Fibroblast of skin of right quadriceps (primary cell): ENCODE measurements at places on chromosomes 4 and X.
A peak's percentile ranks its signal among the peaks of the same experiment; 100 is the strongest.

DNA sequence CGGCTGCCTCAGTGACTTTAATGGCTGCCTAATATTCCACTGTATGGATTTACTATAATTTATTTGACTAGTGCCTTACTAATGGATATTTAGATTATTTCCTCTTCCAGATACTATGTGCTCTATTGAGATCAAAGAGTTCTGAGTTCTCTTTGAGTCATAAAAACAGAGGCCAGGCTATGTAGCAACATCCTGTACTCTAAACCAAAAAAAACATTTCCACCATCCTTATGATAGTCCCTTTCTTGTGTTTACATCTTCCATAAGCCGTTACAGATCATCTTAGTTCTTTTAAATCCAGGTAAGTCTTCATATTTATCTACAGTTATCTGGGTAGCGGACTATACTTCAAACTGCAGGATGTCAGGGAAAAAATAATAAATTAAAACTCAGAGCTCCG is 56.6 kb upstream of the TMEM184C start:
- peak; percentile 33 for DNase-seq

DNA sequence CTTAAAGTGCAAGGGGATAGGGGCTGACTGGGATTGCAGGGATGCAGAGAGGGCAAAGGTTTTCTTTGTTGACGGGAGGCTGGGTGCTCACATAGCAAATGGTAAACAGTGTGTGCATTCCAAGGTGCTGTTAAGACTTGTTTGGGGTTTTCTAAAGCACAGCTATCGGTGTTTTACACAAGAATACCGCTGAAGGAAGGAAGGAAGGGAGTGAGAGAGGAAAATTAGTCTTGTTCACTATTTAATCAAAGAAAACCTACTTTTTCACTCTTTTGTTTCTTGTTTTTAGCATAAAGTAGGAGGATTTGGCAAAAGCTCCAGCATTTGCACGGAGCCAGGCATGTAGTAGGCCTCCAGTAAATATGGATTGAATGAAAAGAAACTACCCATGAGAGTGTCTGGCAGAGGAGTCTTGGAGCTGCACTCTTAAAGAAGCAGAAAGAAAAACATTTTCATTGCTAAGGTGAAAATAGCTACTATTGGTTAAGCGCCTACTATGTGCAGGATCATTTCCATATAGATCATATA is 99.7 kb downstream of the FIP1L1 start:
- no peak for DNase-seq

DNA sequence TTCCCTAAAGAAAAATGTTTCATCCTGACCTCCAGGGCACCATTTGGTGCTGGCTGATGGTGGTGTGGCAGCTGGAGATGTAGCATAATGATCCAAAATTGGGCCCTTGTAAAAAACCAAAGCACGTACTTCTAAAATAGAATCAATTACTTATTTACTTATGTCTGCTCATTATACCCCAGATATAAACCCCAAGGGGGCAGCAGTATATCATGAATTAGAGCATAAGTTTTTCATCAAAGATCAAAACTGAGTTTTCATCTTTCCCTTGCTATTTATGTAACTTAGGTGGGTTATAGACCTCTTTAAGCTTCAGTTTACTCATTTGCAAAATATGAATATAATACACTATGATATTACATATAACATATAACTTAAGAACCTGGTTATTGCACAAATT is 241.1 kb downstream of the TACR3 start:
- DNase-seq: peak; percentile 18

GRCh38 chr4:83917572-83917971 is 381.7 kb downstream of the GPAT3 start:
- DNase-seq: no peak

- no peak for DNase-seq
Measured at GRCh38 chrX:24465532-24465865, 413 bp downstream of the PDK3 start.

DNA sequence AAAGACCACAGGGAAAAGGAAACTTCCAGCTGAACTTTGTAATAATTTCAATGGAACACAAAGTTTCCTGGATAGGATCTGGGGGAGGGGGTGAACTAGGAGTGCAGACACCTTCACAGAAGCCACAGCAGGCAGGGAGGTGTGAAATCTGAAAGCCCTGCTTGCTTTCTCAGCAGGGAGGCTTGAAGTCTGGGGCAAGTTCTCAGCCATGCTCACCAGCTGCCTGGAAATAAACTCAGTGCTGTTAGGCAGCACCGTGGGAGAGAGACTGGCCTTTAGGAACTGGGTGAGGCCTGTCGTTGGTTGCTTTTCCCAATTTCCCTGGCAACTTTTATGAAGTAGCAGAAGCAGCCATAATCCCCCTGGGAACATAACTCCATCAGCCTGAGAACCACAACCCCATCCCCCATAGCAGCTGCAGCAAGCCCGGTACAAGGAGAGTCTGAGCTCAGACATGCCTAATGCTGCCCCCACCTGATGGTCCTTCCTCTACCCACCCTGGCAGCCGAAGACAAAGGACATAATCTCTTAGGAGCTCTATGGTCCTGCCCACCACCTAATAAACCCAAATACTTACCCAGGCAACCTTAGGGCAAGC is 39.2 kb upstream of the NMU start:
- no peak for DNase-seq

DNA sequence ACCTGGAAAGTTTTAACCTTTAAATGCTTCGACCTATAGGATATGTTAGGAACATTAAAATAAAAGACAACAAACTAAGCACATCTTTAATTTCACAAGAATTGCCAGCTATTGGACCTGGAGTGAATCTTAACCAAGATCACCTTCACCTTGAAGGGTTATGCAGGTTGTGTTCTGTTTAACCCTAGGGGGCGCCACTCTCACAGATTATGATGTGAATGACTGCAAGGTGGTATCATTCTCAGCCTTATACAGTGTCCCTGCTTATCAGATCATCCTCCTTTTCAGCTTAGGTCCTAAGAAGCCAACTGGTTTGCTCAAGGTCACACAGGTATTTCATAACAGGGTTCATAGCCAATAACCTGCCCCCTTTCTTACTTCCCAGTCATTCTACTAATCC is 23.5 kb downstream of the INTS6L start:
- no peak for DNase-seq

GRCh38 chr4:26520728-26521450 is 30.6 kb upstream of the CCKAR start:
- no peak for DNase-seq

DNA sequence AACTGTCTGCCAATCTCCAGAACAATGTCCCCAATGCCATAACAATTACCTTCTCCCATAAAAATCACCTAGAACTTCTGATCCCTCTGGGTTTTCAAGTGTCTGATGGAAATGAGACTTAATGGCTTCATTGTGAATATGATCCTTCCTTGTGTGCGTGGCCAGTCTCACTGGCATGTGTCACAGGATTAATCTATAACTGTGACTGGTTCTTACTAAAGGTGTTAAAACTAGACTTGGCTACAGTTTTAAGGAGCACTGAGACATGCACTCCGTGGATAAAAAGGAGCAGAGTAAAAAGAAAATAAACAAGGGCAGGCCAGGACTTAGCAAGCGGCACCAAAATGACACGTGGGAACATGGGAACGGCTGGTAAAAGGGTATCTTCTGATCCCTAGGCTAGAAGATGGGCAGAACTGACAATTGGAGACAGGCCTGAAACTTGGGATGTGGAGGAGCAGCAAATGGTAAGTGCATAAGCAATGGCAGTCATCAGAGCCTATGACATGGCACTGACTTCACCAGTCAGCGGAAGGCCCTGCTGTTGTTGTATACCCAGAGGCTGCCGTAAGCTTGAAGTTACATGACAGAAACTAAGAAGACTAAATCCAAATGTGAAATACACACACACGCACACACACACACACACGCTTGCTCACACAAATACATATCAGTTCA is 256.6 kb upstream of the NOCT start:
- DNase-seq: no peak

- DNase-seq: peak; percentile 43
Measured at GRCh38 chr4:185134307-185134869, 8.7 kb upstream of the SLC25A4 start.

- peak; percentile 78 for DNase-seq
Measured at GRCh38 chr4:117400039-117400835, 314.9 kb upstream of the TRAM1L1 start.

DNA sequence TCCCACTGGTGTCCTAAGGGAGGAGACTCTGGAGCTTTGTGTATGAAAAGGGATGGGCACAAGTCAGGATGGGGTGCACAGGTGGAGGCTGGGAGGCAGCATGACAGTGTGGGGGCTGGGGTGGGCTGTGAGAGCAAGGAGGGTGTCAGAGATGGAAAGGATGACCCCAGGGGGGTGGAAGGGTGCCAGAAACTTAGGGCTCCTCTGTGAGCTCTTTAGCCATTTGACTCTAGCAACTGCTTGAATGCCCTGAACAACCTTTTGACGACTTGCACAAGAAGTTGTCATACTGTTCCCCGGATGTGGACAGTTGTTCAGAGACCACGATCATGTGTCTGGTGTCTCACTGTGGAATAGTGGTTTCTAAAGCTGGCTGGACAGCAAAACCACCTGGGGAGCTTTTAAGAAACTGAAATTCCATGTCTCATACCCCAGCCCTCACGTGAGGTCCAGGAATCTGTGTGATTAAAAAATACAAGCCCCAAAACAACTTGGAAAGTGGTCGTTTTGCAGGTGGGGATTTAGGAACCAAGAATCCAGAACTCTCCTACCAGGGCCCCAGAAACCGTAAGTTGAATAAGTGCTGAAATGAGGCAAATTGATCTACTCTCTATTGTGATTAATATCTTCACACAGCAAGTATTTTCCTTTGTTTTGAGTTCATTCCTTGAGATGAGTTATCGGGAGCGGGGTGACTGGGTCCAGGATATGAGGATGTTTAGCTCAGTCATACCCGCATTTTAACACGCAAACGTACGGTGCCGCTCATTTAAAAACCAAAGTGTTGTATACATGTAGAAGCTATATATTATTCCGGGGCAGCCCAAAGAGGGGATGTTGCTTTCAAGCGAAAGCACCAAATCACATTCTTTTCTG is 3.4 kb downstream of the RHOH start:
- no peak for DNase-seq

DNA sequence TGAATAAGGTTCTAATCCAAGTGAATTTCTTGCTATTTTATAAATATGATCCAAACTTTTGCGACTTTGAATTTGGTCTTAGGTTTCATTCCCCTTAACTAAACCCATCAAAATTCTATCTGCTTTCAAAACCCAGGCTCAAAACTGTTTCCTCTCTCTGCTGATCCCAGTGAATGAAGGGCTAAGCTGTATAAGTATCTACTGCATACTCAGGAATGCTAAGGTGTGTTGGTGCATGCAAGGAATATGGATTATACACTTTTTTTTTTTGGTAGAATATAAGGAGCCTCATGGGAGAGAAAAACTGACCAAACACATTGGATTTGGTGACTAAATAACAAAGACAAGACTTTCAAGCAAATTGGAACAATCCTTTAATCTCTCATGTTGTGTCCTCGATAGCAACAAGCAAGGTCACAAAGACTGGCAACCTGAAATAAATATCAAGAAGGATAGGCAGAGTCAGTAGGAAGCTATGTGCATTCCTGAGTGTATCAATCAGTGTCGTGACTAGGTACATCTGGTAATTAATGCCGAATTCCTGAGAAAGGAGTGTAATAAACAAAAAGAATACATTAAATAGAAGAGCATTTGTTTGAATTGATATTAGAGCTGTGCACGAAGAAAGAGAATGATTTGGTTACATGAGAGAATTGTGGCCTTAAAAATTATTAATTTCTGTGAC is 74.3 kb upstream of the KCTD8 start:
- DNase-seq: no peak

- no peak for DNase-seq
Measured at GRCh38 chr4:17709763-17710068, 71.7 kb downstream of the FAM184B start.

GRCh38 chr4:104967034-104967401 is 179.7 kb upstream of the TET2 start:
- no peak for DNase-seq

DNA sequence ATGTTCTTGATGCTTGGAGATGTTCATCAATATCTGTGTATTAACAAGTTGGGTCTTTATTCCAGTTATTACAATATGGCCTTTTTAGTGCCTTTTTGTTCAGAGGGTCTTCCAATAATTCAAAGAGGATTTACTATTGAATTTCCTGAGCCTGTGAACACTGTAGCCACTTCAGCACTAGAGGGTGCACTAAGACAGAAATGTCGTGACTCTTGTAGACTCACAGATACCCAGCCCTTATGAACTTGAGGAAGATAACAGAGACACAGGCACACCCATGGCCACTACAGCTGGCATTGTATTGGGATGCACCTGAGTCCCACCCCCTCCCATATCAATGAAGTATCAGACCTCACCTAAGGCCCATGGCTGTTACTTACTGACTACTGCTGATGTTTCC is 54.4 kb upstream of the ACTRT1 start:
- DNase-seq: peak; percentile 8

DNA sequence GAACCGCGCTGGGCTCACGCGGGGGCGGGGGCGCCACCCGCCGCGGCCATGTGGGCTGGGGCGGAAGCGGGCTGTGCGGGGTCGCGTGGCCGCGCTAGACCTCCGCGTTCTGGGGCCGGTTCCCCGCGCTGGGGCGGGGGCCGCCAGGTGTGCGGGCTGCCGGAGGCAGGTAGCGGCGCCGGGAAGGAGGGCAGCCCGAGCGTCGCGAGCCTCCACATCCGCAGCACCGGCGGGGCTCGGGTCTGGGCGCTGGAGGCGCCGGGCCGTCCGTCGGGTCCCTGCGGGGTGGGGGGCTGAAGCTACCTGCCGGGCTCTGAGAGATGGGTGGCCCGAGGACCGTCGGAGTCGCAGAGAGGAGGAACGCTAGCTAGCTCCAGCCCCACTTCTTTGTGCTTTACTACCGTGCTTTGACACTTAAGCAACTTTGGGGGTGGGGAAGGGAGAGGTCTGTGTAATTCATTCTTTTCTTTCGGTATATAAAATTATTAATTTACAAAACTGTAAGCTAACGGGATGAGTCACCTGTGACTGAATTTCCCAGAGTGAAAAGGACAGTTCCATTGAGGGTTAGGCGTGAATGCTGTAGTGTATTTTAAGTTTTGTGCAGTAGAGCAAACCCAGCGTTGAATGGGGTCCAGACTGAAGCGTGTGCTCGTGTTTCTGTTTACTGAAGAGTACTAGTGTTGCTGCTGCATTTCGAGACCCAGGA is 689 bp downstream of the METAP1 start:
- peak; percentile 11 for DNase-seq

- DNase-seq: no peak
Measured at GRCh38 chr4:8019396-8020365, 80.0 kb upstream of the AFAP1 start.

DNA sequence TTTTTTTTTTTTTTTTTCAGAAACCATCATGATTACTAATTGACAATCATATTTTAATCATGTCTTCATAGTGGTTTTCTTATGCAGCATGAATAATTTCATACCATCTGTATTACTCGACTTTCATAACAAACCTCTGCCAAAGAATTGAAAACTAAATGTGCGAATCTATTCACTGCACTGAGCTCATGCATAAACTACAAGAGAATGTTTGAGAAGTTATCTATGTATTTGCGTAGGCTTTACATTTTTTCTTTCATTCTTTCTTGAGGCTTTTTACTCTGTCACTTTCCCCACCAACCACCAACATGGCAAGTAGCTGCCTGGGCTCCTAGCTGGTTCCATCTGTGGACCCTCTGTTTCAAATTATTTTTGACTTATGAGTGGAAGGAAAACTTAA is 1761.0 kb downstream of the STIM2 start:
- DNase-seq: peak; percentile 44

- DNase-seq: no peak
Measured at GRCh38 chr4:137532869-137533236, 559 bp upstream of the PCDH18 start.
